IMR-90 (cell line): ENCODE measurements at places on chromosomes 4 and X. TPM values are rescaled to one million over a fixed set of nuclear protein-coding genes. Genes with fewer than 3 reads are reported as not detected.

Gene IGSF1
- not detected in 2 replicates for total RNA-seq

Gene TMPRSS11A
- total RNA-seq: not detected in 2 replicates

Gene TEX13B
- not detected in 2 replicates for total RNA-seq

Gene CSN1S1
- total RNA-seq: not detected in 2 replicates

Gene CAPN6
- not detected in 2 replicates for total RNA-seq

Gene GALNTL6
- under 0.01 TPM in 1 of 2 replicates, not detected in the other for total RNA-seq

Gene MSX1
- 1.1 TPM in 2 replicates for total RNA-seq
